H1 (cell line): ENCODE measurements at places on chromosomes 5 and 9. TPM values are rescaled to one million over a fixed set of nuclear protein-coding genes. Genes with fewer than 3 reads are reported as not detected.

GRCh38 chr9:129850821-129851550 is 15.7 kb downstream of the USP20 start:
- no peak for DNase-seq

DNA sequence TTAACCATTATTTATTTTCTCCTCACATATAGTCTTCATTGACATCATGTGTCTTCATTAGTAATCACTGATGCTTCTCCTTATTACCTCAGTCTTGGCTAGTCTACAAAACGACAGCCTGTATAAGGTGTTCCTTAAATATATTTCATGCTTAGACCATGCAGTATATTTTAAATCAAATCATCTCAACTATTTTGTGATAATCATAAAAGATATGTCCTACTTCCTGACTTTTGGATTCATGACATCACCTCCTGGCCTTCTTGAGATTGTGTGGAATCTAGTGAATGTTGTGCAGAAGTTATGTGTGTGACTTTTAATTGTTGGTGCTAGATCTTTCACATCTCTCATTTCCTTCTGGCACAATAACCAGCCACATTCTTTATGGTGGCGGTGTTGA is 1339.3 kb upstream of the C9orf72 start:
- DNase-seq: no peak

PCDHGA6 gene
- 2.0 TPM in 2 replicates for polyA plus RNA-seq

FPGS gene
- polyA plus RNA-seq: 83.0 and 125 TPM in 2 replicates
